ENCODE measurements at places on chromosomes 6 and 20. TPM values are rescaled to one million over a fixed set of nuclear protein-coding genes. Genes with fewer than 3 reads are reported as not detected.

DNA sequence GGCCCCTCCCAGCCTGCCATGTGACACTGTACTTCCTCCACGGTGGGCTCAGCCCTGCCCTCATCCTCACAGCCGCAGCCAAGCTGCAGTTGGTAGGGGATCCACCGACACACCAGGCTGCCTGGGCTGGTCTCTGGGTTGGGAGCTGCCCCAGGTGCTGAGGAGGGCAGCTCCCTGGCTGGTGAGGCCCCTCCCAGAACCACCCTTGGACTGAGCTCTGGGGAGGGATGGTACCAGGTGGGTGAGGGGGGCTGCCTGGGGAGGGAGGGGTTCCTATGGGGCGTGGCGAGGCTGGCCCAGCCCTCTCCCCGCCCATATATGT lies 185 bp upstream of the TNFRSF6B start:
- DNase-seq: no peak

DNA sequence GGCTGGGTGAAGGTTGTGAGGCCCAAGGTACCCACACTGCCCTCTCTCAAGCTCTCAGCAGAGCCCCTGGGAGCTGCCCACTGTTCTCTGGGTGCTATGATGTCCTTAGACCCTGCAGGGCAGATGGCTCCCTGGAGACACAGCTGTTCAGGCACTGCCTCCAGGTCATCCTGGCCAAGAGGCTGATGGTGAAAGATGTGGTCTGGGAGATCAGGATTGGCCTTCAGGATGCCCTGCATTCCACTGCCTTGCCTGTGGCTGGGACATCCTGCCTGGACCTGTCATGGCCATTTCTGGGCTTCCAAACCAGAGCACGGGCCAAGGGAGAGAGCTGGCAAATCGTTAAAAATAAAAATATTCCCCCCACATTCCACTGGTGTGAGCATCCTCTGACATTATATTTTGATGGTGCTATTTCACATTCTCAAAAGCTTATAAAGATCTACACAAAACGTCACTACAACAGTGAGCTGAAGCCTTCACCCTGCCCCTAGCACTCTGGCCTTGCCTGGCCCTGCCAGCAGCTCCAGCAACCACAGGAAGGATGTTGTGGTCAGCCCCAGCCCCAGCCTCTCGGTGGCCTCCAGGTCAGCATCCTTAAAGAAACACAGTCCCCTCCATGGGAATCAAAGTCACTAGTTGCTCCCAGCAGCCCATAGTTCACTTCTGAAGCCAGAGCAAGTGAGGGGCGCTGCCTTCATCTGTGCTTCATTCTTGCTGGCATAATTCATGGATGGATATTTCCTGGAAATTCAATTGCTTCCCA lies 13.5 kb upstream of the KCNK16 start:
- DNase-seq: no peak

FAM209A gene
- not detected for total RNA-seq

ARMH2 gene
- not detected for total RNA-seq

Measured in kidney epithelial cell (primary cell).